ENCODE measurements at places on chromosomes 16 and 17. TPM values are rescaled to one million over a fixed set of nuclear protein-coding genes. Genes with fewer than 3 reads are reported as not detected.

GRCh38 chr17:31294820-31295488 is 2.1 kb downstream of the OMG start:
- DNase-seq = no peak

- peak; percentile 72 for DNase-seq
Measured at GRCh38 chr17:80068301-80069222, 32.1 kb downstream of the CCDC40 start.

The ODAD4 gene
- 0.66 TPM for total RNA-seq

DNA sequence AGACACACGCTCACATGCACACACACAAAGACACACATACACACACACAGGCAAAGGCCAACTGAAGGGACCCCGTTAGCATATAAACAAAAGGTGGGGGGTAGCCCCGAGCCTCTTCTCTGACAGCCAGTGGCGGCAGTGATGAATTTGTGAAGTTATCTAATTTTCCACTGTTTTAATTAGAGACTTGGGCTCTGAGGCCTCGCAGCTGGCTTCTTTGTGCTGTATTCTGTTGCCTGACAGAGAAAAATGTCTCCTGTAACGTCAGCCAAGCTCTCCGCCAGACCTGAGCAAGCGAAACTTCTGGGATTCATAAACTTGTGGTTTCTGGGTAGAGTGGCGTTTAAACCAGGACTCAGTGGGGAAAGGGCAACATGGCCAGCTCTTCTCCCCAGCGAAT is 113.9 kb upstream of the FOXF1 start:
- no peak for DNase-seq

DNA sequence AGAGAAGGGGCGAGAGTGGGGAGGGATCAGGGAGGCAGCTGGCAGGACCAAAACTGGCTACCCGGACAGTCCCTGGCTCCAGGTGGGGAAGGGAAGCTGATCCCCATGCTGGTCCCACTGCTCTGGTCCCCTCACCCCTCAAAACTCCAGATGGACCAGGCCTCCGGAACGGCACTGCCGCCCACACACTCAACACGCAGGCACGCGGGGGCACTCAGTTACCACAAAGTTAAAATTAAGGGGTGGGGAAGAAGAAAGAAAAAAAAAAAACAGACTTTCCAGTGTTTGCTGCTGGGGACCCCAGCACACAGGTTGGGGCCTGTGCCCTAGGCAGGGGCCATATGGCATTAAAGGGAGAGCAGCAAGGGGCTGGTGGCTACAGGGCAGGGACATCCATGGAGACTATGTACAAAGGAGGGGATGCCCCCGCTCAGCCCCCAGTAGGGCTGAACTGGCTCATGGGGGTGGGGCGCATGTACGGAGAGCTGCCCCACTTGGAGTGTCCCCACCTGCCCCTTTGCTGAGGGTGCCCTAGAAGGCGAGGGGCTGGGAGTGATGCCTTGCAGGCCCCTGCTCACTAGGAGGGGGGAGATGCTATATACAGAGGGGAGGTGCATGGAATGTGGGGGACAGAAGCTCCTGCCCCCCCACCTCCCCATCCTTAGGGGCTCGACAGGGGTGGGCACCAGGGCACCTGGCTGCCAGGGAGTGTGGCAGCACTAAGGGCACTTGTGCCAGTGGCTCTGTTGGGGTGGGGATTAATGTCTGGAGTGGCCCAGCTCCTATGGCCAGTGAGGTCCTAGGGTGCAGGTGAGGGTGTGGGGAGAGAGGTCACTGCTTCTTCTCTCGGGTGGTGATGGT is 5.6 kb downstream of the TP53I13 start:
- DNase-seq = peak; percentile 8

GRCh38 chr16:11781773-11782172 is 15.3 kb downstream of the ZC3H7A start:
- no peak for DNase-seq

The MEFV gene
- 0.78 TPM for total RNA-seq

DNA sequence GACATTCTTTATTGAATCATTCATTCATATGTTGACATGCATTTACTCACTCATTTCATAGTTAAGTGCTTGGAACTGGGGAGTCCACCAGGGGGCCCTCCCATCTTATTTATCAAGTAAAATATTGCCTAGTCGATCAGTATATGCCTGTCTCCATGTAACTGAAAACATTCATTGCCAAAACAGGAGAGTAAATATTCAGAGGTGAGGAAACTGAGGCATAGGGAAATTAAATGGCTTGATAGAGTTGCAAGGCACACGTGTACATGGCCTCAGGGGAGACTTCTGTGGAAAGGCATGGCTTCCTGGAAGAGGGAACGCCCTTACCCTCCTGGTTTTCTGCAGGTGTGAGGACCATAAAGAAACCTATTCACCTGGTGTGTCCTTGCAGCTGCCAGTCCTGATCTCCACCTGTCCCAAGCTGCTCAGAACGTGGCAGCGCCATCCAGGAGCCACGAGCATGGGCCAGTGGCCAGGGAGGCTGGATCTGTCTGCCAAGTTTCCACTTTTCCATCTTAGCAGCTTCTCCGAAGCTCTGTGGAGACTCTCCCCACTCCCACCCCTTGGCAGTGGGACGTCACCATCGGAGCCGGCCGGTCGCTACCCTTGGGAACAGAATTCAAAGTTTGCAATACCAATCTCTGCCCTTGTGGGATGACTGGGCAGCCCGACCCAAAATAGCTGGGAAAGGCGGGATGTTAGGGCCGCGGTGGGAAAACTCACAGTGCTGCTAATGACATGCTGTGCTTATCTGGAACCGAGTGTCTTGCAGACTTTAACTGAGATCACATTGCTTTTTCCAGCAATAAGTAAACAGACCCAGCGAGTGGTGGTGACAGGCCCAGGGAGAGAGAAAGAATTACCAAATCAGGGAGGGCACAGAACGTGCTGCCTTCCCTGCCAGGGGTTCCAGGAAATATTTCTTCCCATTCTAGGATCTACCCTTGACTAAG is 4.1 kb upstream of the C1QTNF1 start:
- peak; percentile 60 for DNase-seq

GRCh38 chr16:17526956-17527937 is 56.5 kb upstream of the XYLT1 start:
- DNase-seq = no peak
